ENCODE measurements at places on chromosomes 2 and 18. TPM values are rescaled to one million over a fixed set of nuclear protein-coding genes. Genes with fewer than 3 reads are reported as not detected.

The MARCHF4 gene
- total RNA-seq, result not detected

The G6PC2 gene
- not detected for total RNA-seq

The CCDC148 gene
- not detected for total RNA-seq

The RNF125 gene
- total RNA-seq, result 40.3 TPM

The IL36G gene
- total RNA-seq, result 0.29 TPM

The SULT1C4 gene
- total RNA-seq, result not detected

All from T-helper 1 cell treated with Interleukin-12 subunit alpha and Interleukin-12 subunit beta and Interleukin-4 antibody, amounts not matched to agents 30 ng/mL and 1 ng/mL, for 36 hours (primary cell).